Mesothelial cell of epicardium (in vitro differentiated cells): ENCODE measurements at places on chromosomes 1 and 21. TPM values are rescaled to one million over a fixed set of nuclear protein-coding genes. Genes with fewer than 3 reads are reported as not detected.

DNA sequence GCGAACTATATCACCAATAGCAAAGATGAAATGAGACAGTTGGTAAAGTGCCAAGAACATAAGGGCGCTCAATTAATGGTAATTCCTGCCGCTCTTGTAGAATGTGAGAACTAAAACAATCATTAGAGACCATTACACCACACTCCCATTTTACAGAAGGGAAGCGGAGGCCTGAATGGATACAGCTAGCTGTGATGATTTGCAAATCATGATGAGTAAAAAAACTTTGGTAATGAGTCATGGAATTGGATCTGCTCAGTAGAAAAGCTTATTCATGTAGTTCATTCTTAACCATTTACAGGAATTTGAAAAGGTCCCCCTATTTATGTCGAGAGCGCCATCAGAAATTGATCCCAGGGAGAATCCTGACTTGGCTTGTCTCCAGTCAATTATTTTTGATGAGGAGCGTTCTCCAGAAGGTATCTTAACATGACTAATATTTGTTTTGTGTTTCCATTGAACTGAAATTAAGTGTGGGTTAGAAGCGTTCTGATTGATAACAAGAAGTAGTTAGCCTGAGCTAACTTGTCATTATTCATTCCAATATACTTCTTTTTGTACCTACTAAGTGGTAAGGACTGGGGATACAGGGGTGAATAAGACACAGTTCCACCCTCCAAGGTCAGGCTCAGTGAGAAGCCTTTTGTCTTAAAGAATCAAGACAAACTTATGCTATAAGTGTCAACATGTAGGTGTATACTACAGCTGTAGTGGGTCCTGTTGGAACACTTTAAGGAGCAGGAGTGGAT lies 812 bp downstream of the TTC4 start:
- H3K27ac ChIP-seq, result peak overlapping the region; percentile 81
- H3K27me3 ChIP-seq, result peaks cover 9% of the 10 kb centered on the region
- H3K4me1 ChIP-seq, result peaks cover 18% of the 10 kb centered on the region
- peaks cover 15% of the 10 kb centered on the region for H3K36me3 ChIP-seq
- DNase-seq, result no peak

- H3K27ac ChIP-seq, result no peak overlapping the region
- H3K4me1 ChIP-seq, result no peaks in the 10 kb centered on the region
- no peak overlapping the region for H3K4me3 ChIP-seq
- no peaks in the 10 kb centered on the region for H3K36me3 ChIP-seq
- no peak for DNase-seq
- H3K27me3 ChIP-seq, result no peaks in the 10 kb centered on the region
Measured at GRCh38 chr21:25127007-25127406, 480.3 kb downstream of the MRPL39 start.

GRCh38 chr1:25472471-25472870 lies 41.8 kb downstream of the MACO1 start:
- H3K27ac ChIP-seq, result no peak overlapping the region
- H3K27me3 ChIP-seq, result no peaks in the 10 kb centered on the region
- H3K4me3 ChIP-seq, result no peak overlapping the region
- no peak for DNase-seq
- peaks cover 9% of the 10 kb centered on the region for H3K36me3 ChIP-seq
- H3K4me1 ChIP-seq, result peaks cover 41% of the 10 kb centered on the region

DNA sequence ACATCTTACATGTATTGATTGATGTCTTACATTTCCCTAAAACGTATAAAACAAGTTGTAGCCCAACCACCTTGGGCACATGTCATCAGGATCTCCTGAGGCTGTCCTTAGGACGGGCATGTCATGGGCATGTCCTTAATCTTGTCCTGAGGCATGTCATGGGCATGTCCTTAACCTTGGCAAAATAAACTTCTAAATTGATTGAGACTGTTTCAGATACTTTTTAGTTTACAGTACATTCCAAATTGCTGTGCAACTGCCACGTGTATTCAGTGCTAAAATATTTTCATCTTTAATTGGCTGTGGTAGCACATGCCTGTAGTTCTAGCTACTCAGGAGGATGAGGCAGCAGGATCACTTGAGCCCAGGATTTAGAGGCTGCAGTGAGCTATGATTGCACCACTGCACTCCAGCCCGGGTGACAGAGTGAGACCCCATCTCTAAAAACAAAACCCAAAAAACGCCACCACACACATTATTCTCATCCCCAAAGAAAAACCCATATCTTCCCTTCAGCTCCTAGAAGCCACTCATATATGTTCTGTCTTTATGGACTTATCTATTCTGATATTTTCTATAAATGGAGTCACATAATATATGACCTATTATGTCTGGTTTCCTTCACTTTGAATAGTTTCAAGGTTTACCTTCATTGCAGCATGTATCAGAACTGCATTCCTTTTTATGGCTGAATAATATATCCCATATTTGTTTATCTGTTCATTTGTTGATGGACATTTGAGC lies 96.0 kb upstream of the BTG3 start:
- H3K27me3 ChIP-seq, result peaks cover 1% of the 10 kb centered on the region
- no peak for DNase-seq
- no peaks in the 10 kb centered on the region for H3K4me1 ChIP-seq
- H3K27ac ChIP-seq, result no peak overlapping the region
- peaks cover 1% of the 10 kb centered on the region for H3K36me3 ChIP-seq
- no peak overlapping the region for H3K4me3 ChIP-seq

DNA sequence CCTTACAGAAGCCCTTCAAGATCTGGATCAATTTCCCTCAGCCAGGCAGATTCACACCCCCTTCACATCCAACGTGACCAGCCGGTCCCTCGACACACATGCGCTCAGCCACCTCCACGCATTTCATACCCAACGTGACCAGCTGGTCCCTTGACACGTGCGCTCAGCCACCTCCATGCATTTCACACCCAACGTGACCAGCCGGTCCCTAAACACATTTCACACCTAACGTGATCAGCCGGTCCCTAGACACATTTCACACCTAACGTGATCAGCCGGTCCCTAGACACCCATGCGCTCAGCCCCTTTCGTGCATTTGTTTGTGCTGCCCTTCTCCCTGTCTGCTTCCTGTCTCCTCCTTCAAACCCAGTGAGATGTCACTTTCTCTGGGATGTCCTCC lies 8.8 kb upstream of the PAFAH2 start:
- H3K27me3 ChIP-seq, result peaks cover 8% of the 10 kb centered on the region
- H3K4me3 ChIP-seq, result no peak overlapping the region
- H3K27ac ChIP-seq, result no peak overlapping the region
- no peak for DNase-seq
- H3K36me3 ChIP-seq, result no peaks in the 10 kb centered on the region
- peaks cover 5% of the 10 kb centered on the region for H3K4me1 ChIP-seq

DNA sequence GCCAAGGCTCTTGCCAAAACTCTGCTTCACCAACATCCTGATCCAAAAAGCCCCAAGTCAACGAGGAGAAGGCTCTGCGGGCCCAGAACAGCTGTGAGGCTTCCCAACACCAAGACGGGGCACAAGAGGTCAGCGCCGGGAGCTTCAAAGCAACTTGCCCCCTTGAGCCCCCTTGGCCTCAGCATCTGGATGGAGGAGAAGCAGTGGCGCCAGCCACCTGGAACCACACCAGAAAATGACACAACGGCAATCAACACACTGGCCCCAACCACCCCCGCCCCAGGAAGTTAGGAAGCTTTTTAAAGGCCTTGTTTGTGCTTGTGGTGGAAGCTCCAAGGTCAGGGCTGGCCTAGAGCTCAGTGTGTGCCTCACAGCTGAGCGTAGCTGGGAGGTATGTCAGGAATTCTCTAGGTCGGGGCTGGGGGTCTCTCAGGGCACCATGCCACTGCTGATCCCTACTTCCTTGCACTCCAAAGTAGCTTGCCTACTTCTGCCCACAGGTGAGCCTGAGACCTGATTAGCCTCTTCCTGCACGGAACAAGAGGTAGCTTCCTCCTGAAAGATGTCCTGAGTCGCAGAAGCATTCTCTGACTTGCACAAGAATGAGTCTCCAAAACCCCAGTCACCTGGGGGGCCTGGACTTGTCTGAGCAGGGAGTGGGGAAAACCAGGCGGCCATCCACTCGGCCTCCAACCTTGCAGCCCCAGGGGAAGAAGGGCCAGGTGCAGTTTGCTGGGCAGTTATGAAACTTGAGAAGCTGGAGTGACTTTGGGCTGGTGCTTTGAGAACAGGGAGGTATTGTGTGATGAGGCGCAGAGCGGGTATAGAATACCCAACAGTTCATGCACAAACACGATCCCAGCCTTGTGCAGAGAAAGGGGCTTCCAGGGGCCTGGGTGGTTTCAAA lies 9.7 kb upstream of the SRP9 start:
- peak overlapping the region; percentile 82 for H3K27ac ChIP-seq
- H3K27me3 ChIP-seq, result no peaks in the 10 kb centered on the region
- no peaks in the 10 kb centered on the region for H3K36me3 ChIP-seq
- H3K4me1 ChIP-seq, result peaks cover 63% of the 10 kb centered on the region
- peak; percentile 37 for DNase-seq
- H3K4me3 ChIP-seq, result no peak overlapping the region

GRCh38 chr1:247557926-247558674 lies 9.2 kb downstream of the GCSAML start:
- H3K27ac ChIP-seq, result no peak overlapping the region
- no peak for DNase-seq
- no peaks in the 10 kb centered on the region for H3K36me3 ChIP-seq
- H3K4me3 ChIP-seq, result no peak overlapping the region
- no peaks in the 10 kb centered on the region for H3K27me3 ChIP-seq

FAM229A gene
- 12.5 to 12.9 TPM (median 12.5 TPM) in 3 replicates for total RNA-seq

DARS2 gene
- 14.5 to 15.1 TPM (median 14.6 TPM) in 3 replicates for total RNA-seq

CD5L gene
- total RNA-seq, result not detected in 3 replicates
